Central memory CD8-positive, alpha-beta T cell (primary cell): ENCODE measurements at places on chromosomes 4 and X.

GRCh38 chr4:132026166-132026565 lies 1122.9 kb upstream of the PCDH10 start:
- no peak for DNase-seq

- no peak for DNase-seq
These were observed 161.3 kb upstream of the KIT start for GRCh38 chr4:54496412-54496811.

DNA sequence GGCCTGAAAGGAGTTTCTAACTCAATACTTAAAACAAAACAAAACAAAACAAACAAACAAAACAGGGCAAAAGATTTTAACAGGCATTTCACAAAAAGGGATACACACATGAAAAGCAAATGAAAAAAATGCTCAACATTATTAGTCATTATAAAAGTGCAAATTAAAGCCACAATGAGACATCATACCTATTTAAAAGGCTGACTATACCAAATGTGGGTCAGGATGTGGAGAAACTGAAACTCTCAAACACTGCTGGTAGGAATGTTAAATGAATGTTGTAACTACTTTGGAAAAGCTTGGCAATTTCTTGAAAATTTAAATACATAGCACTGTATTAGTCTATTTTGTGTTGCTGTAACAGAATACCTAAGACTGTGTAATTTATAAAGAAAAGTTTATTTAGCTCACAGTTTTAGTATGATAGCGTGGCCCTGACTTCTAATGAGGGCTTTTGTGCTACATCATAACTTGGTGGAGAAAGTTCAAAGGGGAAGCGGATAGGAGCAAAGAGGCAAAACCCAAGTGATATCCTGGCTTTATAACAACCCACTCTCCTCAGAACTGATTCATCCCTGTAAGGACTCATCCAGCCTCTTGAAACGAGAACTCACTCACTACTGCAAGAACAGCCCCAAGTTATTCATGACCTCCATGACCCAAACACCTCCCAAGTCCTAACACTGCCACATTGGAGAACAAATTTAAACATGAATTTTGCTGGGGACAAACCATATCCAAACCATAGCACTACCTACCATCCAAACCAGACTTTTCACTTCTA lies 214.0 kb downstream of the TEX11 start:
- no peak for DNase-seq

DNA sequence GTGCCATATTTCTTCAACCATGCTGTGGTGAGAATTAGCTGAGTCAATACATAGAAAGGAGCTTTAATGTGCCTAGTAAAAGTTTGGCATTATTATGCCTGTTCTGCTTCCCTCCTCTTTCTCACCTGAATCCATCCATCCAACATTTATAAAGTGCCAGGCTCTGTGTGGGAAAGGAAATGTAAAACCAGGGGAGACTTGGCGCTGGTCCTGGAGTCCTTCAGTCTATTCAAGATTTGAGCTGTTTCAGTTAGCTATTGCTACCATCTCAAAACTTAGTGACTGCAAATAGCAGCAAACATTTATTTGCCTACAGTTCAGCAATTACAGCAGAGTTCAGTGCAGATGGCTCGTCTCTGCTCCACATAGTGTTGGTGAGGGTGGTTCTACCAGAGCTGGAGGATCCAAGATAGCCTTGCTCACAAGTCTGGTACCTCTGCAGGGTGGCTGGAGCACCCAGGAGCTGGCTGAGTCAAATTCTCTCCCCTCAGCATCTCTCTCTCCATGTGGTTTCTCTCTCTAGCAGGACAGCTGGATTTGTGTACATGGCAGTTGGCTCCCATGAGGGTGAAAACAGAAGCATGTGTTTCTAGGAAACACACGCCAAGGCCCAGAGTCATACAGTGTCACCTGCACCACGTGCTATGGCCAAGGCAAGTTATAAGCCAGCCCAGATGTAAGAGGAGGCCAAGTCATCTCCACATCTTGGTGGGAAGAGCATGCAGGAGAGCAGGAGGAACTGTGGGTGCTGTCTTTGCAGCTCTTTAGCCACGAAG lies 77.3 kb downstream of the FHDC1 start:
- no peak for DNase-seq

GRCh38 chr4:139851133-139851532 lies 185.5 kb downstream of the MGST2 start:
- DNase-seq = no peak

GRCh38 chr4:35649778-35650177 lies 594.5 kb downstream of the ARAP2 start:
- no peak for DNase-seq

- no peak for DNase-seq
These were observed 13.0 kb downstream of the NSDHL start for GRCh38 chrX:152843852-152844251.

- DNase-seq = no peak
These were observed 5.8 kb downstream of the ITM2A start for GRCh38 chrX:79361192-79361870.
